NCI-H345 (cell line): ENCODE measurements at places on chromosomes 5 and 9.

DNA sequence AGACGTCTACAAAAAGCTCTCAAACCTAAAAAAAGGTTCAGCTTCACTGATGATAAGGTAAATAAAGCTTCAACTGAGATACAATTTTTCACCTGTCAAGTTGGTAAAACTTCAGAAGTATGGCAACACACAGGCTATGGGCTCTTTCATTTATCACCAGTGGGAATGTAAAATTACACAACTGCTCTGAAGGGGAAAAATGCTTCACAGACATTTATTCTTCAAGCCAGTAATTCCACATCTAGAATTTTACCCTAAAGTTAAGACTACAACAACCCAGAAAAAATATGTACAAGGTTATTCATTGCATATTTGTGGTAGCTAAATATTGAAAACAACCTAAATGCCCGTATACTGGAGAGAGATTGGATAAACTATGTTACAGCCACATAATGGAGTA is 48.1 kb upstream of the NREP start:
- no peak for DNase-seq

DNA sequence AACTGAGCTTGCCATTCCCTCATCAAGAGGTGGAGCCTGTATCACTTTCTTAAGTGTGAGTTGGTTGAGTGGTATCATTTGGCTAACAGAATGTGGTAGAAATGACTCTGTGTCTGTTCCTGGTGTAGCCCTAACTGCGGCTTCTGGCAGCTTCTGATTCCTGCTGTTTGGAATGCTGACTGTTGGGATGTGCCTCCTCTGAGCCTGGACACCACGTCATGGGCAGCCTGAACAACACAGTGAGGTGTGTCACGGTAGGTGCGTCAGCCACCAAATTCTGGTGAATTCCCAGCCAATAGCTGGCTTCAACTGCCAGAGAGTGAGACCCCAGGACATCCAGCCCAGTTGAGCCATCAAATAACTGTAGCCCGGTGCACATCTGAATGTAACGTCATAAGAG is 6.1 kb upstream of the C9orf152 start:
- no peak for DNase-seq

- no peak for DNase-seq
Measured at GRCh38 chr5:2708132-2708531, 43.3 kb downstream of the IRX2 start.

GRCh38 chr9:85142968-85143367 is 473.4 kb downstream of the NTRK2 start:
- no peak for DNase-seq

DNA sequence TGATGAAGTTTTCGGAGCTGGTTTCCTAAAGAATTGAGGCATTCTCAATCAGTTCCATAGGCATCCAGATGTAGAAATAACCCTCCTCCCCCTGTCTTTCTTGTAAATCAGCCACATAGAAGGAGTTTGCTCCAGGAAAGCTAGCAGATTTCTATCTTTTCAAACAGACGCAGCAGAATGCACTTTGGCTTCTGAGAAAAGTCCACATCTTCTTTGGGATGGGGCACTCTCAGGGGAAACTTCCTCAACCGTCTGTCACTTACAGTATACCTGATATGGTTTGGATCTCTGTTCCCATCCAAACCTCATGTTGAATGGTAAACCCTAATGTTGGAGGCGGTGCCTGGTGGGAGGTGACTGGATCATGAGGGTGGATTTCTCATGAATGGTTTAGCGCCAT is 94.1 kb downstream of the SNCAIP start:
- no peak for DNase-seq

GRCh38 chr9:127837346-127837745 is 17.1 kb downstream of the ENG start:
- peak; percentile 3 for DNase-seq

- no peak for DNase-seq
Measured at GRCh38 chr5:112546946-112547592, 128.0 kb upstream of the EPB41L4A start.

- no peak for DNase-seq
Measured at GRCh38 chr5:107370396-107370968, 300.3 kb downstream of the EFNA5 start.

DNA sequence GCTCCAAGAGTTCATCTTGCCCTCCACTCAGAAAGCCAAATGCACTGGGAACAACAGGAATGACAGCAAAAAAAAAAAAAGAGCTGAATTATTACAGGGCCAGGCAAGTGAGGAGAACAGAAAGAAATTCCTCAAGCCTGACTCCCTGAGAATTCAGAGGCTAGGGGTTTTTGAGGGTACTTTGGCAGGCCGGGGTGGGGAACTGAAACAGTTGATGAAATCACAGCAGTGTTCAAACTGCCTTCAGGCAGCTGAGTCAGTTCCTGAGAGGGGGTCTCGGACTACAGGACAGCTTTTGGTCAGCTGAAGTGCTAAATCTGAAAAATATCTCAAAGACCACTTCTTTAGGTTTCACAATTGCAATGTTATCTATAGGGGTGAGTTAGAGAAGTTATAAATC is 419.4 kb downstream of the SEMA5A start:
- no peak for DNase-seq

GRCh38 chr9:82957529-82958379 is 105.2 kb downstream of the RASEF start:
- no peak for DNase-seq

GRCh38 chr5:79857714-79858409 is 133.2 kb downstream of the MTX3 start:
- DNase-seq = peak; percentile 68

DNA sequence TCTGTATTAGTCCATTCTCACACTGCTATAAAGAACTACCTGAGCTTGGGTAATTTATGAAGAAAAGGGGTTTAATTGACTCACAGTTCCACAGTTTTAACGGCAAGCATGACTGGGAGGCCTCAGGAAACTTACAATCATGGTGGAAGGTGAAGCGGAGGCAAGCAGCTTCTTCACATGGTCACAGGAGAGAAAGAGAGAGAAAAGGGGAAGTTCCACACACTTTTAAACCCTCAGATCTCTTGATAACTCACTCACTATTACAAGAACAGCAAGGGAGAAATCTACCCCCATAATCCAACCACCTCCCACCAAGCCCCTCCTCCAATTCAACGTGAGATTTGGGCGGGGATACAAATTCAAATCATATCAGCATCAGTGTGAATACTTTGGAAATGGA is 133.4 kb upstream of the SLC30A5 start:
- no peak for DNase-seq

- no peak for DNase-seq
Measured at GRCh38 chr5:59136549-59136948, 553.7 kb downstream of the RAB3C start.

DNA sequence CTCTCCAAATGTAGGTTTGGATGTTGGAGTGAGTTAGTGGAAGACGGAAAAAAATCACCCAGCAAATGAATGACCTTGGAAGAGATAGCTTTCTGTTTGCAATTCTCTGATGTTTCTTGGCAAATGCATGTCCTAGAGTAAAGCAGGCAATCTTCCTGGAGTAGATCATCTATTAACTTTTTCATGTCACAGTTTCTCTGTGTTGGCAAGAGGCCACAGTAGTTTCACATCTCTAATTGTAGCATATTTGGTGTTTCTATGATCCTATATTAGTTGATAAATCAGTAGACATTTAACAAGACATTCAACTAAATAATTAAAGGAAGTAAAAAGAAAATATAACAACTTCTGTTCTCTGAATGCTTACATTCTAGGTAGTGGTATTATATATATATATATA is 138.2 kb upstream of the MINAR2 start:
- no peak for DNase-seq

DNA sequence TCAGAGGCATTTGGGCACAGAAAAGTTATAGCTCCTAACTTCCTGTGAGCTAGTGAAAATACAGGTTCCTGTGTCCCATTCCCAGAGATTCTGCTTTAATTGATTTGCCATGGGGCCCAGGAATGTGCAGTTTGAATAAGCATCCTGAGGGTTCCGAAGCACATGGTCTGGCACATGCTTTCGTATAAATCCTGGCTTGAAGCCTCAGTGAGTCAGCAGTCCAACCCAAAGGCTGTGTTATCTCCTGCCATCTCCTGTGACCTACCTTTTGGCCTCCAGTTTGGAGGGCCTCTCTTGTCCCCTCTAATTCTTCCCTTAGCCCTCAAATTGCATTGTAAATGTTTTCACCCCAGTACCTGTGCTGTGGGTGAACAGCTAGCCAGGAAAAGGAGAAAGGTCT is 183.8 kb downstream of the NR3C1 start:
- no peak for DNase-seq

GRCh38 chr5:122967085-122967484 is 69.4 kb downstream of the PPIC start:
- no peak for DNase-seq

DNA sequence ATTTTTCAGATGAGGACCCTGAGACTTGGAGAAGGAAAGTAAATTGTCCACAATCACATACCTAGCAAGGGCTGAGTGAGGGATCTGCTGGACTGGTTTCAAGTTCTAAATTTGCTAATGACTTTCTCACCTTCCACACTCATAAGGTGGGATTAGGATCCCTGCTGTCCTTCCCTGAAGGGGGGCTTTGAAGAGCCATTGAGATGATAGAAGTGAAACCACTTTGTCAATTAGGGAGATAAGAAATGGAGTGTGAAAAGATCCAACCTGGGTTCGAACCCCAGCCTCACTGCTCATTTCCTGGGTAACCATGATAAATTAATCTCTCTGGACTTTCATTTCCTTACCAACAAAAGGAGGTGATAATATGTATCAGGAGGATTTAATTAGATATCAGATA is 32.7 kb upstream of the FOXE1 start:
- DNase-seq = no peak

- DNase-seq = peak; percentile 85
Measured at GRCh38 chr9:13033959-13034693, 245.4 kb downstream of the MPDZ start.

GRCh38 chr9:102474357-102474756 is 520.8 kb upstream of the CYLC2 start:
- no peak for DNase-seq

DNA sequence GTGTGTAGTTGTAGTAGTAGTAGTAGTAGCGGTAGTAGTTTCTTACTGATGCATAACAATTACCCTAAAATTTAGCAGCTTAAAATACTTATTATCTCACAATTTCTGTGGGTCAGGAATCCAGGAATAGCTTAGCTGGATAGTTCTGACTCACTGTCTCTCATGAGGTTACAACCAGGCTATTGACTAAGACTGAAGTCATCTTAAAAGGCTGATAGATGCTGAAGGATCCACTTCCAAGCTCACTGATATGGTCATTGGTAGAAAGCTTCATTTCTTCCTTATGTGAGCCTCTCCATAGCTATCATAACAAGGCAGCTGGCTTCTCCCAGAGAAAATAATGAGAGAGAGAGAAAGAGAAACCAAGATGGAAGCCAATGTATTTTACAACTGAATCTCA is 147.5 kb upstream of the FBXL17 start:
- no peak for DNase-seq

GRCh38 chr5:132539716-132540115 is 3.6 kb downstream of the IL5 start:
- DNase-seq = no peak

- peak; percentile 29 for DNase-seq
Measured at GRCh38 chr9:70924895-70925547, 196.4 kb downstream of the TRPM3 start.

- DNase-seq = no peak
Measured at GRCh38 chr9:13144166-13144775, 135.2 kb downstream of the MPDZ start.

DNA sequence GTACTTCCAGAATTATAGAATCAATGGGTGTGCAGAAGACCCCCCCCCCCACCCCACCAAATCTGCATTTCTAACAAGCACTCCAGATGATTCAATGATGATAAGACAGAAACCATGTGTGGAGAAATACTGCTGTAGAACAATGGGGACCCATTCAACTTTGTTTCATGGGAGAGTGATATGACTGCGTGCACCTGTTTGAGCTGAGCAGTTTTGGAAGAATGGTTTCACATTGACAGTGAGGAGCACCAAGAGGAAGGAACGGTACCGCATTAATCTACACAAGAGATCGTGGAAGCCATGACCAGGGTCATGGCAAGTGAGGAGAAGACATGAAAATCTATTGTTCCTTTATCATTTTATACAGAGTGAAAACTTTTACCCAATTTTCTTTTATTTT is 202.7 kb downstream of the CD180 start:
- DNase-seq = no peak

- DNase-seq = no peak
Measured at GRCh38 chr5:79754865-79755555, 65.4 kb downstream of the CMYA5 start.

- DNase-seq = no peak
Measured at GRCh38 chr5:135356522-135357318, 42.3 kb downstream of the MACROH2A1 start.

DNA sequence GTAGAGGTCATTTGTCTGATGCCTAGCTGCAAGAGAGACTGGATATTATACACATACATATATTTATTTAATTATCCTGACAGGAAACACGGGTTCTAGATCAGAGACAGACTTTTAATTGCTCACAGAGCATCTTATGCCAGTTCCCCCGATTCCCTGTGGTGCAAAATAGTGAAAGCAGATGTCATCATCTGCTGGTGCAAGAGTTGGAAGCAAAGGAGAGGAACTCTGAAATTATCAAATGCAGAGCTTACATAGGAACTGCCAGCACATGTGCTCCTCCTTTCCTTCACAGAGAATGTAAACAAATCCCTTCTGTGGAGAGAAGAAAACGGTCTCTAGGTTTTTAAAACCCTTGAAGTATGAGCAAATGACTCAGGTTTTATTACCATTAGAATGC is 69.3 kb downstream of the DTWD2 start:
- DNase-seq = no peak

GRCh38 chr5:80078921-80079320 is 43.8 kb downstream of the THBS4 start:
- DNase-seq = no peak

GRCh38 chr9:91416096-91416712 is 7.4 kb downstream of the NFIL3 start:
- DNase-seq = no peak

DNA sequence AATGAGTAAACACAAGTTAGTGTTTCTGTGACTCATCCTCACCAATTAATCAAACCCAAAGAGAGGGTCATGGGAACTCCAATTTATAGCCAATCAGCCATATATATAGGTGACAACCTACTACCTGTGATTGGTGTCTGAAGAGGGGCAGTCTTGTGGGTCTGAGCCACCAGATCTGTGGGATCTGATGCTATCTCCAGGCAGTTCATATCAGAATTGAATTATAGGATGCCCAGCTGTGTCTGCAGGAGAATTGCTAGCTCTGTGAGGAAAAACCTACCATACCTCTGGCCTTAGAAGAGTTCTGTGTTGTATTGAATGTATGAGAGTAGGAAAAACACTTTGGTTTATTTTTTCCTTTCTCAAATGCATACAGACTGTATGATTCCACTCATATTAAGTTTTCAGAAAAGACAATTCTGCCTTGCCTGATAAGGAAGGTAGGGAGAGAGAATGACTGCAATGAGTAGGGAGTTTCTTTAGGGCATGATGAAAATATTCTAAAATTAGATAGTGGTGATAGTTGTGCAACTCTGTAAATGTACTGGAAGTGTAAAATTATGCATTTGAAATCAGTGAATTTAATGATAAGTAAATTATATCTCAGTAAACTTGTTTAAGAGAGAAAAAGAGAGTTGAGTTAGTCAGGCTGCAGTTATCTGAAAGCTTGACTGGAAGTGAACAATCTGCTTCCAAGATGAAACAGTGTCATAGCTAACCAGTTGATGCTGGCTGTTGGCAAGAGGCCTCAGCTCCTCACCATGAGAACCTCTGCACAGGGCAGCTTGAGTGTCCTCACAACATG is 274.9 kb downstream of the AUH start:
- DNase-seq = no peak

- DNase-seq = no peak
Measured at GRCh38 chr5:136642976-136643375, 277.6 kb upstream of the TRPC7 start.
